ENCODE measurements at places on chromosomes 5 and 9. TPM values are rescaled to one million over a fixed set of nuclear protein-coding genes. Genes with fewer than 3 reads are reported as not detected.

The GNA14 gene
- not detected for polyA plus RNA-seq

The STPG3 gene
- not detected for polyA plus RNA-seq

The SIT1 gene
- polyA plus RNA-seq, result 82.2 TPM

The FAM78A gene
- polyA plus RNA-seq, result 28.1 TPM

The ADAMTS13 gene
- polyA plus RNA-seq, result 0.10 TPM

The LCN1 gene
- not detected for polyA plus RNA-seq

The CCNJL gene
- not detected for polyA plus RNA-seq

The BRIX1 gene
- polyA plus RNA-seq, result 45.5 TPM

The RABGAP1 gene
- polyA plus RNA-seq, result 26.6 TPM

The ACOT12 gene
- polyA plus RNA-seq, result not detected

The CTXN3 gene
- not detected for polyA plus RNA-seq

Measured in naive thymus-derived CD8-positive, alpha-beta T cell (primary cell).